ENCODE measurements at places on chromosomes 1 and 21. TPM values are rescaled to one million over a fixed set of nuclear protein-coding genes. Genes with fewer than 3 reads are reported as not detected.
A peak's percentile ranks its signal among the peaks of the same experiment; 100 is the strongest.

- no peak for DNase-seq
These were observed 46.0 kb downstream of the TRAPPC10 start for GRCh38 chr21:44057960-44058651.

Gene IVL
- not detected for polyA plus RNA-seq

DNA sequence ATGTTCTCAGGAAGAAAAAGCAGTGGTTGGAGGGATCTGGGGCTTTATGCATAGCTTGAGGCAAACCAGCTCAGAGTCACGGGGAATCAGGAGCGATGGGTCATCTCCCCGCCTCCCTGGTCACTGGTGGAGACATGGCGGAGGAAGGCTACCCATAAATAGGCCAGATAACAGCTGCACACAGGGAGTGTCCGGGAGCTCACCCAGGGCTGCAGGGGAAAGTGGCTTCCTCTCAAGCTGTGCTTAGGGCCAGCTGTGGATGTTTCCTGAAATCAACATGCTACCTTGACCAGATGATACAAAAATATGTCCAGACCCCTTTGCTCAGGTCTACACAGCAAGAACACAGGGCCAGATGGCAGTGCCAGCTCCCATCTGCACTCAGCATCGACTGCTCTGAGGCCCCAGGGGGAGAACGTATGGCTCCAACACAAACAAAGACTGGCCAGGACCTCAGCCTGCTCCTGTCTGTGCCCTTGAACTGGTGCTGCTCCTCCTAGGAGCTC, 27.1 kb upstream of the RERE start:
- DNase-seq: no peak

DNA sequence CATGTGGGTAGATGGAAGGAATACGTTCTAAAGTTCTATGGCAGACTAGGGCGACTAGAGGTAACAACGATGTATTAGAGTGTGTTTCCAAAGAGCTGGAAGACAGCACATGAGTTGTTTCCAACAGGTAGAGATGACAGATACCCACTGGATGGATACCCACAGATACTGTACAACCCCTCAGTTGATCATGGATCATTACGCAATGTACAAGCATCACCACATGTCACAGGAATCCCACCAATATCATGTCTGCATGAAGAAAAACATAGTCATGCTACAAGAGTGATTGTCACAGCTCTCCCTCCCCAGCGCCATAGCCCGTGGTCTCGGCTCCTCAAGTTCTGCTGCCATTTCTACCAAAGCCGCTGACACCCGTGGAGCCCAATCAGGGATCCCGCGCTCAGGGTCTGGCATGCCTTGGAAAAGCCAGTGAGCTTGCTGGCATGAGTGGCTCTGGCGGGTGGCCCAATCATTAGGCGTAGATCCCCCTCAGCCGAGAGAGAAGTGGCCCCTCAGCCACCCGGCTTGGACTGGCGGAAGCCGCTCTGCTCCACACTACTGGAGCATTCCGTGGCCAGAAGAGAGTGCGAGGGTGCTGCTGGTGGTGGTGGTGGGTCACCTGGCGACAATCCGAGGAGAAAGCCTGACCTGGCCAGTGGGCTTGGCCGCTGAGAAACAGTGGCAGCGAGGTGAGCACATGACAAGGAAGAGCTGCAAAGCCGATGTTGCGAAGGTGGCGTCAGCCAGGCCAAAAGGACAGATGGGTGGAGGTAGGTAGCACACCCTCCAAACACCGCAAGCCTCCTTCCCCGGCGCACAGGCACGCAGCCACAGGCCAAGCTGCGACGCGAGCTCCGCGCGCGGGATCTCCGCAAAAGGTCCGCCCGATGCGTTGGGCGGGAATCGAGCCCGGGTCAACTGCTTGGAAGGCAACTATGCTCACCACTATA, 65.7 kb upstream of the FCGR2A start:
- DNase-seq: peak; percentile 15

- no peak for DNase-seq
These were observed 17.3 kb downstream of the TMEM201 start for GRCh38 chr1:9605946-9606455.

Gene WNT3A
- polyA plus RNA-seq: not detected

DNA sequence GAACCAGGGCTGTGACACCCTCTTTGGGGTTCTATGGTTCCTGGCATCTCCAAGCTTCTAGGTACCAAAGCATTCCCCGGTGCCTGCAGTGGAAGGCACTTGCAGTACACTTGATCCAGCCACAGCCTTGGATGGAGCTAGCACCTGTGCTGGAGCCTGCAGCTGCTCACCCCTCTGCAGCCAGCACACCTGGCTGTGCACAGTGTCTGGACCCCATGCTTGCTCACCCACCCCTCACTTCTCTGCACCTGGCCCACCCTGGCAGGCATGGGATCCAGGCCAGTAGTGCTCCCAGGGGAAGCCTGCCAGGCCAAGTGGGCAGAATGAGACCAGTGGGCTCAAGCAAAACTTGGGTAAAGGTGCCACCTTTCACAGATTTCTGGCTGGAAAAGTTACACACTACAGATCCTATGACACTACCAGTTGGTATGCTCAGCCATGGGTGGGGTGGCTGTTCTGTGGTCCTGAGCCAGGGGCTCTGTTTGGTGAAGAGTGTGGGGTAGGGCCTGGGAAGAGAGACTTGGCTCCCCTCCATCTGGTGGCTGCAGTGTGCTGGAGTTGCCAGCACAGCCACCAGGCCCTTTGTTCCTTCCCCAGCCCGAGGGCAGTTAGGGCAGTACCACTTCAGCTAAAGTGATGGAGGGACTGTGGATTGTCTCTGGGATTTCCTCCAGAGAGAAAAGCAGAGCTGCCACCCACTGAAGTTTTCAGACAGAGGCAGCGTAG, 157.8 kb upstream of the LRRC7 start:
- DNase-seq: no peak

Measured in naive thymus-derived CD8-positive, alpha-beta T cell (primary cell).